NCI-H1417 (cell line): ENCODE measurements at places on chromosomes 2 and 18.

DNA sequence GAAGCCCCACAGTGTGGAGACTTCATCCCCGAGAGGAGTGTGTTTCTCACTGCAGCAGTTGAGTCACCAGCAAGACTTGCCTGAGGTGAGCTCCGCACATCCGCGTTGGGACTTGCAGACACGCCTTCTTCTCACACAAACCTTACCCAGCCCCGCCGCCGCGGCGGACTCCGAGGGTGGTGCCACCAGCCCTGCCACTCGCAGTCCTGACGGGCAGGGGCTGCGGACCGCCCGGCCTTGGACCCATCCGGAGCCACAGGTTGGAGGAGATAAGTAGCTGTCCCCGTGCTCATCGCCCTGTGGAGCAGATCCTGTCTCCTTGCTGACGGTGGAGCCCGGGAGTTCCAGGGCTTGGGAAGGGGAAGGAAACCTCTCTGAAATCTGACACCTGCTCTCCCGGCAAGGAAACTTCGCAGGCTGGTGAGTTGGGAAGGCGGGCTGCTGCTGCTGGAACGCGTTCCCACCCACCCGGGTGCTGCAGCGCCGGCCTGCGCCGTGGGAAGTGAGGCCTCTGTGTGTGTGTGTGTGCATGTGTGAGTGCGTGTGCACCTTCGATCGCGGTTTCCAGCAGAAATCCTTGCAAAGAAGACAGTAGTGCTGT is at the start of gene RAB27B:
Gene RAB27B (plus strand): TSS at position 197 of the 601 bp plus-strand sequence. CDS start 49,109 bp downstream, outside the sequence.
- peak; percentile 94 for DNase-seq

- peak; percentile 24 for DNase-seq
These were observed 88.5 kb downstream of the PRKCE start for GRCh38 chr2:45739796-45740485.

GRCh38 chr18:35933982-35934381 is 38.5 kb upstream of the RMP24 start:
- DNase-seq, result no peak

- no peak for DNase-seq
These were observed 1.5 kb upstream of the PROM2 start for GRCh38 chr2:95272781-95273180.

- no peak for DNase-seq
These were observed 22.3 kb upstream of the VPS4B start for GRCh38 chr18:63444580-63444979.

DNA sequence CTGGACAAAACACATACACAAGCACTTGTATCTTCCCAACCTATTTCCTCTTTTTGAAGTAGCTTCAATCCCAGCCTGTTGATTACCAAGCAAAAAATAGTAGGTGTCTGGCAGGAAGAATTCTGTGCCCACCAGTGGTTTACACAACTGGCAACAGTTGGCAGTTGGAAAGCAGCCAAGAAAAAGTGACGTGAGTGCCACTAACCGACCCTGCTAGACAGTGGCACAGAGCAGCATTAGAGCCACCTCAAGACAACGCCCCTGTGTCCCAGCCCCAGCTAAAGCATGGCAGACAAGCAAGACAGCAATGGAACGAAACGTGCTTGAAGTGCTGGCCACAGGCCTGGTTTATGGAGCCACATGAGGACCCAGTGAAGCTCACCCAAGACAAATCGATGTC is 379.6 kb downstream of the FBXO15 start:
- peak; percentile 21 for DNase-seq

GRCh38 chr2:3745920-3746319 is 42.5 kb downstream of the DCDC2C start:
- peak; percentile 16 for DNase-seq

- no peak for DNase-seq
These were observed 32.0 kb upstream of the CCDC178 start for GRCh38 chr18:33472509-33472908.

DNA sequence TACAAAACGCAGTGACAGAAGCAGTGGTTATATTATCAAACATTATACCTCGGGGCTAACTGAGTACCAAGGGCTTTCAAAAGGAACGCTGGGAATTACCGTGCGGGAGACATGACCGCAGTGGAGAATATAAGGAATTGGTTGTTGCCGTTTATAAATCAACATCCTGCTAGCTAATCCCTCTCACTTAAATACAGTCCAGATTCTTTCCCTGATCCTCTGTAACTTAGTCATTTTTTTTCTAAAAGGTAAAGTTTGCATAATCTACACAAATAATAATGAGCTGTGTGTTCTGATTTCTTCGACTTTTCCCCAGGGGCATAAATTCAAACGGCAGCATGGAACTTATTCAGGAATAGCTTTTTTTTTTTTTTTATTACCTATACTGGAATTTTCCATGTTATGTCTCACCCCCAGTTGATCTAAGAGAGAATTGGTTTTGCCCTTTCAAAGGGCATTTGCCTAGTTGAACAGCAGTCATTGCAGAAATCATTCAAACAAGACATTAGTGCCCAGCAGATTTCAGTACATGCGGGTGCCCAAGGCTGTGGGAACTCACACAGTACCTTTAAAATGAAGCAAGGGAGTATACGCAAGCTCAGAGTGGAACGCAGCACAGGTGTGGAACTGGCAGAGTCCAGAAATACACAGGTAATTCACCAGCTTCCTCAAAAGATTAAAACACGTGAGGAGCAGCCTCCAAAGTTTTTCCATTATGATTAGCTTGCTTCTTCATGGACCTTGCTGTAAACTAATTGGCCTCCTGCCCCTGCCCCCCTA is 63.9 kb downstream of the SMIM21 start:
- no peak for DNase-seq

DNA sequence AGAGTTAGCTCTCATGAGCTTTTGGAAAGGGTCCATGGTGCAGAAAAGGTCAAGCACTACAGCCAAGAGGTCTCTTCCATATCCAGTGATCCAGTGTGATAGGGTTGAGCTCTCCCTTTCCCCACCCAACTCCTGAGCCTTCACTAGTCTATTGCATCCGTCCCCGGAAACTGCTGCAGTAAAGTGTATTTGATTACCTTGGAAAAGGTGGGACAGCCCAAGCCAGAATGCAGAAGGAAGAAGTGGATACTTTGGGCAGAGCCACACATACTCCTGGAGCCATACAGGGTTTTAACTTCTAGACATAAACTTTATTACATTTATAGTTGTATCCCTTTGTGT is 3.6 kb downstream of the PNKD start:
- DNase-seq, result no peak

DNA sequence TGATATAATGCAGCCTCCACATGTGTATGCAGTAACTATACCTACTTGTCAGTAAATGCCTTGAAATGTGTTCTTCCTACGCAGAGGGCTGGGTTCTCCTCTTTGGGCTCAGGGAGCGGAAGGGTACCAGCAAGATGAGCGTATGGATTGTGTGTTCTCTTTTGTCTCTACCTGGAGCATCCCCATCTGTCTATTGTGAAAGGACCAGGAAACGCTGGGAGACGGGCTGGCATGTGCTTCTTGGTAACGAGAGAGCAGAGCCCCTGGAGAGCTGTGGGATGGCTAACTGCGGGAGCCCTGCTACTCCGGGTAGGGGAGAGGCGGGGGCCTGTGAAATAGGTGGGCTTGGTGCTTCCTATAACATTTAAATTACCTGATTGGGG is 80.9 kb downstream of the BCL2 start:
- peak; percentile 56 for DNase-seq

- no peak for DNase-seq
These were observed 261.3 kb upstream of the KLHL29 start for GRCh38 chr2:23123686-23124085.

GRCh38 chr2:3130889-3131635 is 246.6 kb downstream of the EIPR1 start:
- DNase-seq, result no peak

DNA sequence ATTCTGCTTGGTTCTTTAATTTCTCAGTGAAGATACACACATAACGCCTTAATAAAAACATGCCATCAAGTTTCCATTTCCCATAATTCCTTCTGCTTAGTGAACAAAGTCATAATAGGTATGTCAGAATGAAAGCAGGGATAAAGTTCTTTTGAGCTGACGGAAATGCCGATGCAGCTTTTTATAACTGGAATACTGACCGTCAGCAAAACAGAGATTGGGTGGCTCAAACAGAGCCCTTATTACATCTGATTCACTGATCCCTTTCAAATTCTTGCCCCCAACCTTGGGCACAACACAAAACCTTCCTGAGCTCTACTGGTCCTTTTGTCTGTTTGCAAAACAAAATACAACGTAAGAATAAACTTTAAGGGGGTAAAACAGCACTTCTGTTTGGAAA is 140.4 kb downstream of the CDH2 start:
- DNase-seq, result no peak

- no peak for DNase-seq
These were observed 223.9 kb downstream of the MBD5 start for GRCh38 chr2:148244593-148245292.

DNA sequence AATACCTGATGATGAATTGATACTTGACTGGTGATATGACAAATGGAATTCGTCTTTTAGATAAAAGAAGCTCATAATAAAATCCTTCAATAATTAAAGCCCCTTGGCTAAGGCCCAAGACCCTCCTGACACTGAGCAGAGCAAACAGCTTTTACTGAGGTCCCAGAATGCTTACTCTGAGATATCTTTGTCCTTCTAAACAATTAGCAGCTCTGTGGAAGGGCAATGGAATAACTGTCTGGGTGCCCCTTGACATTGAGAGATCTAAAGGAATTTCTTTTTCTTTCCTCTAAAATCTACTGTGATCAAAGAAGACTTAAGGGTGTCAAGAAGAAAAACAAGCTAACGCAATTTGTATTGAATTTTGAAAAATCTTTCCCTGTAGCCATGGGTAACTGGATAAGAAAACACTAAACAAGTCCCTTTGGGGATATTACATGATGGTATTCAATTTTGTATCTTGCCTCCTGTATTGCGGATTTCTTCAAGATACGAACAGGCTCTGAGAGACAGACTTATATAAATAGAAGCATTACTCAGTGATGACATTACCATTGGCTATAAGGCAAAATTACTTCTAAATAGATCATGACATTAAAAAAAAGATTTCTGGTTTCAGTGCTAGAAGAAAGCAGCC is 128.8 kb downstream of the MREG start:
- DNase-seq, result no peak

DNA sequence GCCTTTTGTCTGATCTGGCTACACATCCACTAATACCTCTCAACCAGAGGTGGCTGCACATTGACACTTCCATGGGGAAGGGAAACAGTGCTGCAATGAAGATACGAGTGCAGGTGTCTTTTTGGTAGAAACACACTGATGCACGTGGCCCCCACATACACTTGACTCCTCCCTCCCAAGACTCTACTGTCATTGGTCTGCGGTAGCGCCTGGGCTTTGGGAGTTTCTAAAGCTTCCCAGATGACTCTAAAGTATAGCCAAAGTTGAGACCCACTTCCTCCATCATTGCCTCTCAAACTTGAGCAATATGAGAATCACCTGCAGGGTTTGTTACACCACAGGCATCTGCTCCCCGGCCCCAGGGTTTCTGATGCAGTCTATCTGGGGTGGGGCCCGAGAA is 11.0 kb downstream of the SLC14A1 start:
- no peak for DNase-seq

GRCh38 chr2:208245746-208246145 is 9.1 kb downstream of the IDH1 start:
- DNase-seq, result no peak

DNA sequence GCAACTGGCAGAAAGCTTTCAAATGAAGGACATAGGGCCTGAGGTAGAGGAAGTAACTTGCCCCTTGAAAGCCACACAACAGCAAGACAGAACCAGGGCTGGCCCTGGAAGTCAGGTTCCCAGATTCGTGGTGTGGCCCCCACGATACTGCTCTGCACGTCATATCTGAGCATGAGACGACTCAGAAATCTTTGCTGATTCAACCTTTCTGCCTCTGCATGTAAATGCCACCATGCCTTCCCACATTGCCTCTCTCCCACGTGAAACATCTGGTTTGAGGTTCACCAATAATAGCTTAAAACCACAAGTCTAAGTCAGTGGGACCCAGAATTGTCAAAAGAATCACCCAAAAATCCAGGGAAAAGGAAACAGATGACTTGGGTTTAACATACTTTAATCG is 214.0 kb upstream of the TRIB2 start:
- no peak for DNase-seq

DNA sequence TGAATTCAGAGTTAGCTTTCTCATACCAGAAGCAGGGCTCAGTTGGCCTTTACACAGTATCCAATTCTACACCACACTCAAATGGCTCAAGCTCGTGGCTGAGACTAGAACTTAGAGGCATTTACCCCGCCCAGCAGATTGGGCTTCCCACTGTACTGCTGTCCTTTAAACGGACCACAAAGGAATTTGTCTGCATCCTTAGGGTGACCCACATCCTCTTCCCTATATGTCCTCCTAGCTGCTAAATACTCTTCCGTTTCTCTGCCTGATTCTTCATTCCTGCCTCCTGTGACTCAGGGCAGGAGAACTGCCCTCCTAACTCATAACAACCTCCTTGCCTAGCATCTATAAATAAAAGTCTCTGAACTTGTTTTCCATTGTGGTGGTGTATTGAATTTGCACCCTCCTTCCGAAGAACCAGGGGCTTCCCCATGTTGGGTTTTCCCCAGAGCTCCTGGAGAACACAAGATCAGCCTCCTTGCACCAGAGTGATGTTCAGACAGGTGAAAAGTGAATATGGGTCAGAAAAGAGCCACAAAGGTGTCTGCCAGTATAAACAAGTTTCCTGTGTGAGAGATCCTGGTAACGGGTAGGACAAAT is 32.0 kb upstream of the MC4R start:
- DNase-seq, result no peak

- no peak for DNase-seq
These were observed 89.2 kb downstream of the SP100 start for GRCh38 chr2:230505162-230505561.

- DNase-seq, result no peak
These were observed 57.6 kb downstream of the SDC1 start for GRCh38 chr2:20167356-20167755.

DNA sequence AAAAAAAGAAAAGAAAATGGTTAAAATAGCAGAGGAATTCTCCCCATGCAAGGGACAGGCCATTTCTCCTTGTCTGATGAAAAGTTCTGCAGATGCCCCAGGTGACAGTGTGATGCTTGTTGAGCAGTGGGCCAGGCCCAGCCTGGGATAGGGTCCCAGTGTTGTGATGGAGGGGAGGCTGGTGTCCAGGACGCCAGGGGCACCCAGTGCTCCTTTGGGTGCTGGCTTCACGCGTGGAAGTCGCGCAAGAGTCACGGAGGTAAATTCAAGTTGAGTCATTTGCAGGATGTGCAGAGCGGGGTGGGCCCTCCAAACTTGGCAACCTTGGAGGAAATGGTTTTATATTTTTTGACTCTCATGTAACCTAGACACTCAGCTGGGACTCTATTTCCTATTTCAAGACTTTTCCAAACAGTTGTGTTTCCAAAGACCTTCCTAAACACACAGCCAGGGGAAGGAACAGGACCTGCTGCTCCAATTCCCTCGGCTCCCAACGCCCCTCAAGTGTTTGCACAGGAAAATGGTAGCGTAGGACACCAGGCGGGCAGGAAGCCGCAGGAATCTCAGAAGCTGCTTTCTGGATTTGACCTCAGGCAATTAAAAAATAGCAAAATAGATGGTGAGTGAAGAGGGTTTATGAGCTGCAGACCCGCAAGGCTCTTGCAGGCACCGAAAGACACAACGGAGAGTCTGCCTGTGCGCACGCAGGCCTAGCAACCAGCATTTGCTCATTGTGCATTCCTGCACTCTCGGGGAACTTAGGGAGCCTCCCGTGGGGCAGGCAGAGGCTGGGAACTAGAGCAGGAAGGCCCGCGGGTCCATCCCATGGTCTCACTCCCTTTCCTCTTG is 107.1 kb upstream of the ODC1 start:
- no peak for DNase-seq
